ENCODE measurements at places on chromosomes 11 and 22.

GRCh38 chr11:85918910-85919794, 64.0 kb downstream of the CCDC83 start:
- no peak for DNase-seq

- no peak for DNase-seq
Observed at GRCh38 chr11:104897891-104898684, at the start of gene CASP12. Gene CASP12, minus strand, starts transcription at chr11:104898460.

- DNase-seq = no peak
Observed at GRCh38 chr22:24205438-24206195, 24.3 kb downstream of the SUSD2 start.

GRCh38 chr11:81237139-81237538, 1496.5 kb downstream of the FAM181B start:
- DNase-seq = no peak

- DNase-seq = no peak
Observed at GRCh38 chr11:69013009-69013951, at the start of gene MRGPRF. Gene MRGPRF, minus strand, starts transcription at chr11:69013246. Its CDS starts 3,345 bp downstream, at chr11:69009901.

GRCh38 chr11:70537576-70538571, 139.5 kb downstream of the CTTN start:
- no peak for DNase-seq

GRCh38 chr22:37269936-37270678, 12.2 kb upstream of the CYTH4 start:
- no peak for DNase-seq

DNA sequence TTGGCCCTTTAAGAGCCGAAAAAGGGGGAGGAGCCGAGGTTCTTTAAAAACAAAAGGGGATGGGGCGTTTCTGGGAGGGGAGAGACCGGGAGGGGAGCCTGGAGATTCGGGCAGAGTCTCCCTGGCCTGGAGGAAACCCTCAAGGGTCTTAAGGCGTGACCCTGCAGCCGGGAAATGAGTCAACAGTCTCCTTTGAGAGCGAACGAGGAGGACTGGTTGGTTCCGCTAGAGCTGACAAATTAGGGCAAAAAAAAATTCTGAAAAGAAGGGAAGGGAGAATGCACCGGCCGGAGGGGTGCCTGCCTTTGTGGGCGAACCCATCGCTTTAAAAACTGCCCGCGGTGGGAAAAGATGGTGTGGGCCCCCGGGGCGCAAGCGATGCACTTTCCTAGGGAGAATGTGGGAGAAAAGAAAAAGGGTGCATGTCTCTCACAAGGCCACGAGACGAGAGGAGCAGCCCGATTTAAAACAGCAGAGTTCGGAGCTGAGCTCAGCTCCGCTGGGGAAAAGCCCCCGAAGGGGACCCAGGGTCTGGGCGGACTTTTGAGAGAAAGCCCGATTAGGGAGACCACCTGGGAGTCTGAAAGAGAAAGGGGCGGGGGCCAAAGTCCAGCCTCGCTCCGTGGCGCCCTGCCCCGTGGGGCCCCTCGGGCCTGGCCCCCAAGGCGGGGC, 874 bp downstream of the ZFTA start:
- peak; percentile 35 for DNase-seq

DNA sequence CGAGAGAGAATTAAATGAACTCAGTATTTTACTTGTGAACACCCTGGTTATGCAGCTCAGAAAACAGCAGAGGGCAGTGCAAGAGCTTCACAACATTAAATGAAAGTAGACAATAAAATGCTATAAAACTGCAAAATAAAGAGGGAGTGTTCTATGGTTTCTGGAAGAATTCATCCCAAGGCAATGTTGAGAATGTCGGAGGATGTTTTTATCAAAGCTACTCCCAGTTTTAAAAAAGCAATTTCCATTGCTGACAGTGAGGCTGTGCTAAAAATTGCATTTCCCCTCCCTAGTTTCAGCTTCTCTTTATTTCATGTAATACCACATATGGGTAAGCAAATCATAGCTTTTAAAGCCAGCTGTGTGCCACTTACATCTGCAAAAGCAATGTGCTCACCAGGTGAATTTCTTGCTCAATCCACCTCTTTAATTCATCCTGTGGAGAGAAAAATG, 296.8 kb downstream of the RAB38 start:
- DNase-seq = no peak

GRCh38 chr22:26910845-26911244, 253.5 kb downstream of the MIAT start:
- no peak for DNase-seq

GRCh38 chr22:34812631-34813030, 253.3 kb upstream of the ISX start:
- no peak for DNase-seq

DNA sequence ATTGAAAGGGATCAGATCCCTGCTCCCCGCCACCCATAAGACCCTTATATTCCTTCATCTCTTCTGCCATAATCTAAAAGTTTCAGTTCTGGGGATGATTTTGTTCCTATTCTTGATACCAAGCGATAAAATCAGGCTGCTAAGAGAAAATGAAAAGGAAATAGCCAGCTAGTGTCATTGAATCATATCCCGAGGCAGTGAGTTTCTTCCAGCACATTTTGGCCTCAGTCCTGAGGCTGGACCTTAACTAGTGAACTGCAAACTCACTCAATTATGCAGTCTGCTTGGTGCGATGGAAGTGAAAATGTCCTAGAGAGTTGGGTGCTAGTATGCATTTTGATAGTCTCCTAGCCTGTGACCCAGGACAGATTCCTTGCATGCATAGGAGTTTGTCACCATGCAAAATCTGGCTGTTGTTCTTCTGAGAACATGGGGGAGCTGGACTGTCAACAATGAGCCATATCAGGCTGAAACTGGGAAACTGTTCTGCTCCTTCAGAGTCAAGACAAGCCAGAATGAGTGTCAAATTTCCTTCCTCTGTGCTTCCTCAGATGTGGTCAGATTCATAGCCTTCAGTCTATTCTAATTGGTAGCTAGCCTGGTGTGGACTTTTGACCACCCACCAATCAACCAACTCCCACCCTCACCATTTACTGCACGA, 102.9 kb downstream of the CCDC81 start:
- no peak for DNase-seq

GRCh38 chr22:39593066-39593930, 22.7 kb downstream of the CACNA1I start:
- no peak for DNase-seq

- no peak for DNase-seq
Observed at GRCh38 chr11:13923182-13923581, 39.3 kb upstream of the SPON1 start.

GRCh38 chr11:60867871-60868681, 734 bp downstream of the ZP1 start:
- DNase-seq = no peak

DNA sequence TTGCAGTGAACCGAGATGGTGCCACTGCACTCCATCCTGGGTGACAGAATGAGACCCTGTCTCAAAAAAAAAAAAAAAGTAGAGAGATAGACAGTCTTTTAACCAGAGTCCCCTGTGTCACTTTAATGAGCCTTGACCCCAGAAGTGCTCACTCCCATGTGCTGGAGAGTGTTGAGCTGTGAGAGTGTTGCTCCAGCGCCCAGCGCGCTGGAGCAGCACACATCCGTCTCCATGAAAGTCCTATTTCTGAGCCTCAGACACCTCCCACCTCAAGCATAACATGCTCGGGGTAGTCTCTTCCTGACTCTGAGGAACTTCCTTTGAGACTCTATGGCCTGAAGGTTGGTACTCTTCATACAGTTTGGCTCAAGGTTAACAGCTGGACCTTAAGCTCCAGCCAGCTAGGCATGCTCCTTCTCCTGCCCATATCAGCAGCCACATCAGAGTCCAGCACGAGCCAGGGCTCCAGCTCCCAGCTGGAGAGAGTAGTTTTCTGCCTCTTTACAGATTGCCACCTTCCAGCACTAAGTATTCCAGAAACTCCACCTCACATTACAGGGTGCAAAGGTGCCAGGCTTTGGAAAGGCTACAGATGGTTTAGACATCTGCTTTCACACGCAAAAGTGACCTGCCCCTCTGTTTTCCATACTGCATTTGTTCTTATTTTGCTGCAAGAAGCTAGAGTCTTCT, 29.4 kb upstream of the UBASH3B start:
- no peak for DNase-seq

DNA sequence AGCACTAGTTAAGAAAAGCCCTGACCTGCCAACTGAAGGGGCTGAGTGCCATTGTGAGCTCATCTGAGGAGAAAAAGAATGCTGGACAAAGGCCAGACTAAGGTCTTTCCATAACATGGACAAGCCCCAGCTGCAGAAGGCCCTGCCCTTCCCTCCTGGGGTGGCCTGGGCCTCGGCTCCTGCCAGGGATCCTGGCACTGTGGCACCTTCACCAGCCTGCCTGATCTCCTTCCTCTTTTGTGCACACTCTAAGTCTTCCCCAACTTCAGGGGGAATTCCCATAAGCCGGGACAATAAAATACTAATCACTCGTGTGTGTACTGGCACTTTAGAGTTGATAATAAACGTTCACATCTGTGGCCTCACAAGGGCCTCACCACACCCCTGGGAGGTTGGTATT, 9.9 kb downstream of the TMPRSS13 start:
- DNase-seq = no peak

- DNase-seq = no peak
Observed at GRCh38 chr22:28025866-28026575, 107.0 kb upstream of the PITPNB start.

GRCh38 chr11:28833670-28834069, 725.5 kb downstream of the METTL15 start:
- DNase-seq = no peak

DNA sequence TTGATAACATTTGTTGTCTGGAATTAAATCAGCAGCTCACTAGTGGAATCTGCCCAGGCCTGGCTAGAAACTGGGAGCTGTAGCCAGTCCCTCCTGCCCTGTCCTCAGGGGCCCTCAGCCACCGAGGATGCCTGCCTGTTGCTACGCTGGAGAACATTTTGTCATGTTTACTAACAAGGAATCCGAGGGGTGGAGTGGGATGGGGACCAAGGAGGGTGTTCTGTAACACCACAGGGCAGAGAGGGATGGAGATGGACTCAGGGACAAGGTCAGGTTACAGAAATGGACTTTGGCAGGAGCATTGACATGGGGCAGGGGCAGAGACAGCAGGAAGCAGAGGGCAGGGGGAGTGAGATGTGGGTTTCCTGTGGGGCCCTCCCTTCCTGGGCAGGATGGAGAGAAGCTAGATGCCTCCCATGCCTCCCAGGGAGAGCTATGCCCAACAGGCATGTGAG, 45.8 kb upstream of the AMPD3 start:
- DNase-seq = no peak

- DNase-seq = no peak
Observed at GRCh38 chr11:91625495-91625894, 599.1 kb upstream of the FAT3 start.

DNA sequence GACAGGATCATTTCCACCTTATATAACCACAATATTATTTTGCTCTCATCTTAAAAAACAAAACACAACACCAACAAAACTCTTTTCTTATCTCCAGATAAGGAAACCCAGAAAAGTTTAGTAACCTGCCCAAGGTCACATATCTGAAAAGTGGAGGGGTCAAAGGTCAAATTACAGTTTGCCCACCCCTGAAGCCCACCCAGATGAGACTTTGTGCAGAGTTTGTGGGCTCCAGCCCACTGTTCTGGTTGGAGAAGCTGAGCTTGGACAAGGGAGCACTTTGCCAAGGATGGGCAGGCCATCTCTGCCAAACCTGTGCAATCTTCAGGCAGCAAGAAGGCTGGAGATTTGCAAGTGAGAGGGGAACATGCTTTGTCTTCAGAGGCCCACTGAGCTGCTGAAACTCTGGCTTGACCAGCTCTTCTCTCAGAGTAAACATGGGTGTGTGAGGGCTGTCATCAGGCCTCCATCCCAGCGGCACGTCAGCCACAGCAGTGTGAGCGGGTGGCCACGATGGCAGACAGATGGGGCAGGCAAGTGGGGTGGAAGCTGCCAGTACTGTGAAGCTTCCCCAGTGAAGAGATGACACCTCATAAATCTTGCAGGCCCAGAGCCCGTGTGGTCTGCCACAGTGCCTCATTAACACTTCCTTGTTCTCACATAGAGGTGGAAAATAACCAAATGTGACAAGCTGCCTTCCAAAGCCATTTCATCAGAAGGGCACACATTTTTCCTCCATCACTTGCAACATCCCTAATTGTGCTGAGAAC, 111.8 kb downstream of the CCDC81 start:
- no peak for DNase-seq

- DNase-seq = no peak
Observed at GRCh38 chr11:19099093-19099492, 17.9 kb upstream of the ZDHHC13 start.

GRCh38 chr11:128246364-128246801, 341.0 kb downstream of the ETS1 start:
- DNase-seq = no peak

GRCh38 chr11:64935359-64936081, at the start of gene GPHA2:
Gene GPHA2, minus strand, starts transcription at chr11:64935893. Its CDS starts 433 bp downstream, at chr11:64935460.
- no peak for DNase-seq

GRCh38 chr22:31398231-31398630, 1.2 kb upstream of the DRG1 start:
- DNase-seq = no peak

DNA sequence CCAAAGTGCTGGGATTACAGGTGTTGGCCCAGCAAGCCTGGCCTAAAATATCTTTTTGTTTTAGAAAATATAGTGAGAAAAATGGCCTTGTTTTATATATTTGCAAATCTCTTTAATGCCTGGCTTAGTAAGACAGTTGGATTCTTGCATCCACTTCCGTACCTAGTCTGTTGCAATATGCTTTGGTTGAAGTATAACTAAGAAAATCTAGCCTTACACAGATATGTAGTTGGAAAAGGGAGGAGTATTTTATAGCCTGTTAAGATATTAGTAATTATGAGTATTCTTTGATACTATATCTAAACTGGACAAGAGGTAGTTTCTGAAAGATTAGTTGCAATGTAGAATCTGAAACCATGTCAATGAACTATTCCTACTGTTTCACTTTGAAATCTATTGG, 65.1 kb downstream of the ZNRF3 start:
- DNase-seq = no peak

GRCh38 chr11:33721426-33721825, 14.8 kb downstream of the CD59 start:
- no peak for DNase-seq

GRCh38 chr11:102226702-102227490, 90.4 kb upstream of the BIRC3 start:
- no peak for DNase-seq

GRCh38 chr22:23782252-23782651, 4.5 kb upstream of the SMARCB1 start:
- no peak for DNase-seq

DNA sequence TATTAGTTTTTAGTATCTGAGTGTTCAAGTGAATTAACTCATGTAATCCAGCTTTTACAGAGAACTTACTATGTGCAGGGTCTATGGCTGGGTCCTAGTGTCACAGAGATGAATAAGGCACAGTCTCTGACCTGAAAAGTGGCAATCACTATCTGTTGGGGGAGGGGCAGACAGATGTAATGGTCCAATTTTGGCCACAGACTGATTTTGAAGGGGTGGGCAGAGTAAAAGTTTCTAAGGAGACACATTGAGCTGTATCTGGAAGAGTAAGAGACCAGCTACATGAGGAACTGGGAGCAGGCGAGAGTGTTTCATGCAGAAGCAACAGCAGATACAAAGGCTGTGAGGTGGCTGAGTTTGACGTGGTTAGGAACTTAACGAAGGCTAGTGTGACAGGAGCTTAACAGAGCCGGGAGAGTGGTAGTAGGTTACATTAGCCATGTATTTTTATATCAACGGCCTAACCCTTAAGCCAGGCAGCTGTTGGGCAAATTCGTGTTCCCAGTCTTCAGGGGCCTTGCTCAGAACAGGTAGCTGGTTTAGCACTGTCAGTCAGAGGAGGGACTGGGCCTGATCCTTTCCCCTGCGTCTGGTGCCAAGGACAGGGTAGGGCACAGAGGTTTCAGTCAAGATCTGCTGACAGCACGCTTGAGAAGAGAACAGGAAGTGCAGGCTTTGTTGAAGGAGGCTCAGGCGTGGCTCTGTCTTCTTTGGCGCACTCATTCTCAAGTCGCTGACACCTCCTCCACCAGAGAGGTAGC, 1.4 kb upstream of the STIM1 start:
- DNase-seq = peak; percentile 61
